ENCODE measurements at places on chromosomes 12 and 14.

- DNase-seq: no peak
Measured at GRCh38 chr14:70711451-70711850, 69.7 kb downstream of the TTC9 start.

DNA sequence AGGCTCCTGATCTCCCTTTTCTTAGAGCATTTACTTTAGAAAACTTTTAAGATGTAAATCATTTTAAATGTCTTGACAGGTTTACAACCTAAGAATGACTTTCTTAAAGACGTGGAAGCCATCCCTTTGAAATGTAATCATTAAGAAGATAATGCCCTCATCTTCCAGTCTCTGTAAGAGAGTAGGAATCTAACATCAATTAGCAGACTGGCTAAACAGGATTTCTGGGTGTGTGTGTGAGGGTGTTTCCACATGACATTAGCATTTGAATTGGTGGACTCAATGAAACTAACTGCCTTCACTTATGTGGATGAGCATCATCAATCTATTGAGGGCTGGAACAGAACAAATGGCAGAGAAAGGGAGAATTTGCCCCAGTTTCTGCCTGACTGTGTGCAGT lies 329.5 kb downstream of the RPL10L start:
- DNase-seq: no peak

DNA sequence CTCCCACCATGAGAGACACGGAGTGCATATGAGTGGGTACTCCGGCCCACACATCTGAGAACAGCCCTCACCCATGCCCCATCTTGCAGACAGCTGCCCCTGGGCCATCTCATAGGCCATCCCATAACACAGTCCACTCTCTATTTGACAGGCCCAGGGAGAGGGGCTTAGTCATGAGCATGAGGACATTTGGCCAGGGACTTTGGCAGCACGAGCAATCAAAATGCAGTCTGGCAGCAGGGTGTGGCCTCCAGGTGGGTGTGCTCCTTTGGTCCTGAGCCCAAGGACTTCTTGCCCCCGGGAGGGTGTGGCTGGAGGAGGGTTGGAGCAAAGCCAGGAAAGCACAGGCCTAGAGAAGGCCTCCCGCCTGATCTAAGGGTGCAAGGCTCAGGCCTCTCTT lies 25.6 kb downstream of the EMP1 start:
- no peak for DNase-seq

DNA sequence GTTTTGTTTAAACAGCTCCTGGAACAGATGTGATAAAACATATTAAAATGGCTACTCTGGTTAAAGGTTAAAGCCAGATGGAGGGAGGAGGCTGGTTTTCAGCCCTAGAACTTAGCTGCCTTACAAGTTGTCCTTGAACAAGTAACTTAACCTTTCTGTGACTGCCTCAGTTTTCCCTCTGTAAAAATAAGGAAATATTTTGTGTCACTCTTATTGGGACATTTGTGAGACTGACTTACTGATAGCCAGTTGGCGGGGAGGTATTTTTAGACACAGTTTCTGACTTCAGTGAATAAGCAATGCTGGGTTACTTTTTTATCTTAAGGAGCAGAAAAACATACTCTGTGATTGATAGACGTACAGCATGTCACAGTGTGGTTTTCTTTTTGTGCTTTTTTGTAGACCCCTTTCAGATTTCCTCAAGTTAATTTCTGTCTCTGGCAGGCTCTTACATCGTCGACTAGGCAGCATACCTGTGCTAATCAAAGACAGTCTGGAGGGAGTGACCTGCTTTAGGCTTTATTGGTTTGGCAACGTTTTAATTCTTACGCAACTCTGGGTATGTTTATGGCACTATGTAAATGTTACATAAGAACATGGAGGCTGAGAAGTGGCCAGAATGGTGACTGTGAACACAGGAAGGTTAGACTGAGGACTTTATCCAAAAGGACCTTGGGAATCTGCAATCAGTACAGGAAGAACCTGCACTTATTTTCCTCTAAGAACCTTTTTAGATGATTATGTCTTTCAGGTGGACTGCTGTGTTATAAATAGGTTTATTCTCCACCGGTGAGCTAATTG lies 3.3 kb downstream of the ACVR1B start:
- no peak for DNase-seq

DNA sequence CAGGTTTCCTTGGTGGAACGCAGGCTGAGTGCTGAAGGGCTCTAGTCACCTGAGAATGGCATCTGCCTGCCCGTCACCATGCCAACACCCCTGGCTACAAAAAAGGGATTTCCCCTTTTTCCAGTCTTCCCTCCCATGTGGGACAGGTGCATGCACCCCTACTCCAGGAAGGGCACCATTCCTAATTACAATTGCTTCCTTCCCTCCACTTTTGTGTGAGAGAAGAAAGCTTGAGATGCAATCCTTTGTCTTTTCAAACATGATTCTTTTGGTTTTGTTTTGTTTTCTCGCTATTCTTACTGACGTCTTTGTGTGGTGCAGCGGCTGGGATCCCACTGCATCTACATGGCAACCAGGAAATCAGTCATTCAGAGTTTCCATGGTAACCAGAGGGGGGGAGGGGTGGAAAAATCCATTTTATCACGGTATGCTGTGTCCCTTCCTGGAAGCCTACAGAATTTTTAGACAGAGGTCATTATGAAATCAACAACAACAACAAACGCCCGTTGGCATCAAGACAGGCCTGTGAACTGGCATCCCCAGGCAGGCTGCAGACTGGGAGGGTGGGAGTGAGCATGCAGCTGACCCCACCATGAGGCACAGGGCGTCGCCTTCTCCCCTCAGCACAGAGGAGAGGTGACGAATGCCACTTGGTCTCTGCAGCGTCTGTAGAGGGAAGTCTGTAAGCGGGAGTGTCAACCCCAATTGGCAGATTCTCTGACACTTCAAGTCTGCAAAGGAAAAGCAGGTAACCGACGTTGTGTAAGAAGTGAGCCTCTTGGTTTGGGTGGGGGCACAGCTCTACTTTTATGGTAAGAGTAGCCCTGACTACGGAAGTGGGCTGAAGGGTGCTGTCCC lies 13.6 kb upstream of the GNG2 start:
- DNase-seq: peak; percentile 69

- no peak for DNase-seq
Measured at GRCh38 chr14:67276131-67276530, 34.9 kb downstream of the PALS1 start.

DNA sequence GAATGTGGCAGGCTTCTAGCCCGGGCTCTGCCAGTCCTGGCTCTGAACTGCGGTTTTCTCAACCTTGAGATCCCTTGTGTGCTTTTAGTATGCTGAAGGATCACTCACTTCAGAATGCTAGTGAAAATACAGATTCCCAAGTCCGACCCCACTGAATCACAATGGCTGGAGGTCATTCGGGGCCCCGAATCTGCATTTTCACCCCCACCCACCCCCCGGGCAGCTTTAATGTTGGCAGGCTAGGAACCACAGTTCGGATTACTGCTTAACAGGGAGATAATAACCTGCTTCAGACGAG lies 573 bp upstream of the SUSD6 start:
- DNase-seq: no peak

GRCh38 chr12:3113671-3114325 lies 36.6 kb downstream of the TSPAN9 start:
- DNase-seq: no peak

DNA sequence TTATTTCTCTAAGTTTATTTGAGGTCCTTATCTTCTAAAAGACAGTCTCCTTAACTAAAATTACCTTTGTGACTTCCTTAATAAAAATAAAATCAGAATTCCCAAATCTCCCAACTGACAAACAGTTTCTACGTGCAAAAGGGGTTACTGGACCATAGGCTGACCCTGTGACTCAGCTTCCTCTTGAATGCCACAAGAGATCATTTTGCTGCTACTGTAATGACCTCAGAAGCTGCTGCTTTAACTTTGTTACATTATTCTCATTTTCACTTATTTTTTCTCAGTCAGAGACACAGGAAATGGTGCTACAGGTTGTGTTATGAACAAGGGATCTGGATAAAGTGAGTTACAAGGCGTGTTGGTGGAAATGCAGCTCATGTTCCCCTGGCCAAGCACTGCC lies 132.2 kb upstream of the TMTC2 start:
- no peak for DNase-seq

DNA sequence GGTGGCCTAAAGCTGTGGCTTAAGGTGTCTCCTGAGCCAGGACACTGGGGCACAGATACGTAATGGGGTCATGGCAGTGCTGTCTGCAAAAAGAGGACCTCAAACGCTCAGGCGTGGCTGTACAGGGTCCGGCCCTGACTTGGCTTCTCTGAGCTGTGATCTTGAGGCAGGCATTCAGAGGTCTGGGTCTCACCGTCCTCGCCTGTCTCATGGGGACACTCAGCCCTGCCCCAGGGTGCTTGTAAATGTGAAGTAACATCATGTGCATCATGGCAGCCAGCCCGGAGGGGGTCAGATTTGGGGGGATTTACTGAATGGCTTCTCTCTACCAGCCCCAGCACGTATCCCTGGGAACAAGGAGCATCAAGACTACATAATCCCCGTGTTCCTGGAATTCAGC lies 28.8 kb downstream of the DIO3 start:
- DNase-seq: no peak

DNA sequence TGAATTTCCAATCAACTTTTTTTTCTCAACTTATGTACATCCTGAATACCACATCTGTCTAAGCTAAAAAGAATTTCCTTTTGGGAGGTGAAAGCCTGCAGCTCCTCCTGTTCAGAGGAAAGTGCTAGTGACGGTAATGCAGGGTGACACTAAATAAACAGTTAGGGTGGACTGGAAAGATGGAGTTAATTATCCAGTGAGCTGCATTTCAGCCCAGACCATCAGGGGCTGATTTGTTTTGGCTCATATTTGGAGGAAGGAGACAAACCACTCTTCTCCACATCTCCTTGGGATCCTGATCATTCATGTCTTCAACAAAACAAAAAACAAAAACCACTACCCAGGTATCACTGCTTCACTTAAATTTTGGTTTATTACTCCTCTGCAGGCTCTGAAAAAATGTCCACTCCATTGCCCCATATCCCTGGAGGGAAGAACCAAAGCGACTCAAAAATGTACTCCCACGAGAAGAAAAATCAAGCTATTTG lies 5.1 kb upstream of the SIX1 start:
- no peak for DNase-seq

DNA sequence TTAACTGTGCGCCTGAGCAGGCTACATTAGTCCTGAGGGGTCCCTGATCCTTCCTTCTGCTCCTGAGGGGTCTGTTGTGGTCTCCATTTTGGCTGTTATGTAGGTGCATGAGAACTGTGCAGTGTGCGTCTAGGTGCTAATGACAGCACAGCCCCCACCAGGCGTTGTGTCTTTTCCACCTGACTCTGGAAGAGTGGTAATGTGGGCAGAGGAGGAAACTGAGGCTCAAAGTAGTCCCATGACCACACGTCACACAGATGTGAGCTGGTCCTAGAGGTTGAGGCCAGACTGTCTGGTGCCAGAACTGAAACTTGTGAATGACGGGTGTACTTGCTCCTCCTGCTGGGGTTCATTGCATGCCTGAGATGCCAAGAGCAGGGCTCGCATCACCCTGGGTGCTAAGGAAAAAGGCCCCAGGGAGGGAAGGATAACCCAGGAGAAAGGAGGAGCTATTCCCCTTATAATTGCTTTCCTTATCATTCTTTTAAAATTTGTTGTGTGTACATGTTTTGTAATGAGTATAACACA lies 111.8 kb downstream of the SLC25A47 start:
- DNase-seq: no peak

DNA sequence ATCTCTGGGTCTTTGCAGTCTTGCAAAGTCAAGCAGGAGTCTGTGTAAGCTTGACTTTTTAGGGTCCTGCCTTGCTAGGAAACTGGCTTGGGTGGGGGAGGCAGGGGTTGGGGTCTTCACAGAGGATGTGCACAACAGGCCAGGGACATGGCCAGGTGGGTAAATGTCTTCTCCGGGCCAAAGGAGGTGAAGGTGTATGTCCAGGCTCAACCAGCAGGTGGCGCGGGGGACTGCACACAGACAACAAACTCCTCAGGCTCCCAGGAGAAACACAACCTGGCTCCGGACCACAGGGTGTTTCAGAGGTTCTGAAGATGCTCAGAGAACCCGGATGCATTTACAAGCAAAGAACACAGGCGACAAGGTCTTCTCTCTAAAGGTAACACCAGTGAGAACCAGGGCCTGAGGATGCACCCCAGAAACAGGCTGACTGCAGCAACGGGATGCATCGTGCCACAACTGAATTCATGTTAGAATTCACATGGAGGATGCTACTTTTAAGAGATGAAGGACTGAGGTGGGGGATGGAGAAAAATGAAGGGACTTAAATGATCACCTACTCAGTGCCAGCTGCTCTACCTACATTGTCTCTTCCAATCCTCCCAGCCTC lies 56.0 kb downstream of the PLEKHG3 start:
- DNase-seq: peak; percentile 22

- no peak for DNase-seq
Measured at GRCh38 chr14:26595926-26596542, 1.8 kb downstream of the NOVA1 start.

GRCh38 chr12:42129595-42130204 lies 15.0 kb downstream of the GXYLT1 start:
- DNase-seq: no peak

DNA sequence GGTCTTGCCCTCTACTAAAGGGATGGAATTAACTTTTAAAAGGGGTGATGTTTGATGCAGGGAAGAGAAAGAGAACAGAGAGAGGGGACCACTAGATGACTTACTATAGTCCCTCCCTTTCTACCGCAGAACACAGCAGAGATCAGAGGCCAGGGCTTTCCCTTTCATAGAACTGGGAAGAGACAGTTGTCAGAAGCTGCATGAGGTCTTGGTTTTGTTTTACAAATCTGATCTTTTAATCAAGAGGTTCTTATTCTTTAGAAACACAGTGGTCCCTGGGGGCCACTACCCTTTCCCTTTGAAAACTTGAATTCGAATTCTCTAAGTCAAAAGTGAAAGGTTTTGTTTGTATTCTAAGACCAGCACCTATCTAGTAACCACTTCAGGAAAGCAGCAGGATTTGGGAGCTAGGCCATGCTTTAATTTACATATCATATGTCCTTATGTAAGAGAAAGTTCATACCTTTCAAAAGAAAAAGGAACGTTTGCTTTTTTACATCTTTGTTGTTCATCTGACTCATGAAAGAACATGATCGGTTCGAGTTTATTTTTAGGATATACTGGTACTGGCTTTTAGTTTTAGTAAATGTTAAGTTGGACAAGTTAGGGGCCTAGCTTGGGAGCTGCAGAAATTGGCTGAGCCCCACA lies 6.3 kb downstream of the FBXL14 start:
- no peak for DNase-seq

DNA sequence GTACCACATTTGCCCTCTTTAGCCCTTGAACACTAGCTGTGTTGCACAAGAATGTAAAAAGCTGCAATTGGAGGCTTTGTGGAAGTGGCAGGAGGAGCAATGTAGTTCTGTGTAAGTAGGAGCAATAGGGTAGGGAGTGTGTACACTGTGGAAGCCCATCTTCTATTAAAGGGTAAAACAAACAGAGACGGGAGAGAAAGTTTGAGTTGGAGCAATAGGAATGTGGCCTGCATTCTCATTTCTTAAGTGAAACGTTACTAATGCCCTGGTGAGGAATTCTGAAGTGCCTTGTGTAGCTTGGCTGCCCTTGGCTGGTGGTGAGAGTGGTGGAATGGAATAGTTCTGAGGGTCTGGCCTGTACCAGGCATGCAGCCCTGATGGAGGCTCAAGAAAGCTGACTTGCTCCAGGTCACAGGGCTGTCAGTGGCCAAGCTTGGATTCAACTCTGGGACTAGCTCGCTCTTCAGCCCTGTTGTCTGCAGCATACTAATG lies 38.8 kb upstream of the ATP23 start:
- no peak for DNase-seq

- no peak for DNase-seq
Measured at GRCh38 chr12:114976959-114977358, 293.0 kb upstream of the TBX3 start.

- DNase-seq: no peak
Measured at GRCh38 chr14:35474323-35474722, 59.6 kb upstream of the INSM2 start.

GRCh38 chr14:51668870-51669269 lies 17.2 kb downstream of the FRMD6 start:
- no peak for DNase-seq
